Stimulated activated CD8-positive, alpha-beta memory T cell treated with anti-CD3 and anti-CD28 coated beads, Interleukin-12 subunit alpha, Interleukin-12 subunit beta, amount 100 ng/mL, for 1 hour (primary cell): ENCODE measurements at places on chromosomes 3 and 15.

DNA sequence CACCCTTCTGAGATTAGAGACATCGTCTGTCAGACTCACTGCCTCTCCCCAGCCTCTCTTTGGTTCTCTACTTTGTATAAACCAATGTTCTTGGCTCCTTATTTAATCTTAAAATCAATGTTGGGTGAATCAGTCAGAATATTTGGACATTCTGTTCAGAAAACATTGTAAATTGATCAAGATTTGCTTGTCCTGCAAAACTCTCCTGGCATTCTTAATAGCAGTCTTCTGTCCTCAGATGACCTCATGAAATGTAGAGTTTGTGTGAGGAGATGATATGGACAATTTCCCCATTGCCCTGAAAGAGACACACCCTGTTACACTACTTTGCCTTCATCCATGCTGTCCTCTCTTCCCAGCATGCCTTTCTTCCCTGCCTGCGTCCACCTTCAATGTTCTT, 33.6 kb downstream of the CD200R1L start:
- DNase-seq, result no peak

DNA sequence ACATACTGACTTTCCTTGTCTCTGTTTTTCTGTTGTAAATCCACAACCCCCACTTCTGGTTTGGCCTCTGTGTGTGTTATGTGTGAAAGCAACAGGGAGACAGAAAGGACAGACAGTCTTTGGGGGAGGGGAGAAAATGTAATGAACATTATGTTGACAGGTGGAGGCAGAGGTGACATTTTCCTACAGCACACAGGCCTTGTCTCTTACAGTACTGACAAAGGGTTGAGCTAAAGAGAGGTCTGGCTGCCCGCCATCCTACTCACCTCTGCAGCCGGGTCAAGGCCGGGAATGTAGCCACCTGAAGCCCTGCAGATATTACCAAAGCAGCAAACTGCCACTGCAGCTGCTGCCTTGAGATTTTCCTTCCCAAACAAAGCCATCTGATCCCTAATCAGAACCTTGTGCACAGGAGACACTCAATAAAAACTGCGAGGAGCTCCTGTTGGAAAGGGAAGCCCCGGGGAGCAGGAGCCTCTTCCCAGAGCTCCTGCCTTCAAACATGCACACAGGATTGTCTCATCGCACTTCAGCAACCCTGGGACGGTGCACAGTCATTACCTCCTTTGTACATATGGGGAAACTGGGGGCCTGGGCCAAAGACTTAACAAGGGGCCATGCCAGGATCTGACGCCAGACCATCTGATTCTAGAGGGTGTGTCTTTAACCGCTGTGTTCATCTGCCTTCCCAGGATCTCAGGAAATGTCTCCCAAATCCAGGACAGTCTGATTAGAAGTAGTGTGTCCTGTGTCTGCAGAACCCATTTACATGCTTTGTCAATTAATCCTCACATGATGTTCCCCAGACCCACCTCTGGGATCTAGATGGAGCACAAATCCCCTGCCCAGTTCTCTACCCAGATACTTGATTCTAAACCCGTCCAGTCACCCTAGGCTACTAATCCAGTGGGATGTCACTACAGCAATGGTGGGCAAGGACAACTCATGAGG, 14.2 kb downstream of the MYO5C start:
- no peak for DNase-seq

DNA sequence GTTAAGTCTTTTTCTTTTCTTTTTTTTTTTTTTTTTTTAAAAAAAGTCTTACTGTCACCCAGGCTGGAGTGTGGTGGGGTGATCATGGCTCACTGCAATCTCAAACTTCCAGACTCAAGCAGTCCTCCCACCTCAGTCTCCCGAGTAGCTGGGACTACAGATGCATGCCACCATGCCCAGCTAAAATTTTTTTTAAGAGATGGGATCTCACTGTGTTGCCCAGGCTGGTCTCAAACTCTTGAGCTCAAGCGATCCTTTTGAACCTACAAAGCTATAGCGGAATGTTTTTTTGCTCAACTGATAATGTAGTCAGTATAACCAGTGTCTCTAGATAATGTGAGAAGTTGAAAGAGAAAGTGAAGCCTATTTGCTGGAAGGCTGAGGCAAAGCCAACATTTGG, 3.9 kb upstream of the IGF2BP2 start:
- DNase-seq, result no peak

DNA sequence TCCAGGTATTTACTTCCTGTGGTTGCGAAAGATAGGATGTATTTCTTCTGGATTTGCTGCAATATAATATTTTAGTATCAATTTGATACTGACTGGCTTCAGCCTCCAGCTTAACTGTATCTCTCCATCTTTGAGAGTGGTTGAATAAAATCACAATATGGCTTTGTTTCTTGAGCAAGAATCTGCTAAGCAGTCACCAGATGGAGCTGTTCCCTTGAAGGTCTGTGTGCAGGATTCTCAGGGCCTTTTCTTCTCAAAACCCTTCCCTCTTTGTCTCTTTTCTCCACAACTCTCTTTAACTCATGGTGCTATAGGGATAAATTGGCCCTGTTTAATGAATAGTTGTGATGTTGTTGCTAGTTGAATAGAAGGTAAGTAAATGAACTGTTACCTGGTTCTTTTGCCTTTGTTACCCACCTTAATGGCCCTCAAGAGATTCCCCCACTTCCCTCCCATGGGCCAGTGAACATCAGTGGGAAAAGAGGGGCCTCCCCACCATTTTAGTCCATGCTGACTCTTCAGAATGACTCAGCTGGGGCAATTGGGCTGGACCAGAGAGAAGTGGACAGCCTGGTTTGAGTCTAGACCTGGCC, 34.8 kb upstream of the RAB6B start:
- DNase-seq, result no peak

DNA sequence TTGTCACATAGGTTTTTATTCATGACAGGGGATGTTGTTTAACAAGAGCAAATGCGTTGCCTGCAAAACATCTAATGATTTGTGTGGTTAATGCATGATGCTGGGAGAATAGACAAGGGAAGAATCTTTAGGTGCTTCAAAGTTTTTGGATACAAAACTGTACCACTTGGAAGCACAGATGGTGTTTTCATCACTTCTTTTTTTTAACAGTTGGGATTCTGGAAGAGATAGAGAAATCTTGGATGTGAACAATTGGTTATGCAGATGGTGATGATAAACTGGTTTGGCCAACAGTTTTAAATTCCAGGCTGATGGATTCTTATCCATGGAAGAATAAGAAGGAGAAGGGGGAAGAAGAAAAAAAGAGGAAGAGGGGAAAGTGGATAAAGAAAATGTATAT, 379.4 kb downstream of the KCNH8 start:
- DNase-seq, result no peak

GRCh38 chr3:184429786-184430185, 49.9 kb downstream of the CHRD start:
- no peak for DNase-seq

DNA sequence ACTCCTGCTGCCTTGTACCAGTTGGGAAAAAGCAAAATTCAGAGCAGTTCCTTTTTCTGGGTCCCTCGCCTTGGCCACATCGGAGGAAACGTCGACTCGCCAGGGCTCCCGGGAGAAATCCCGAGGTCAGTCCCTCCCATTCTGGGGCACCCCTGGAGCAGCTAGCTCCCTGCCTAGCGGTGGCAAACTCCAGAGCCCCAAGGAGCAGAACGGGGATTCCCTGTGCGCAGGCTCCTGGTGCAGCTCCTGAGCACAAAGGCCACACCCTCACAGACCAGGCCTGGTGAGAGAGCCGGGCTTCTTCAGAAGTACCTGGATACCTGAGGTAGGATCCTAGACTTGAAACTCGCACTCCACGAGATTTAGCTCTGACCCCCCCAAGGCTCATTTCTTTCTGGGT, 2.6 kb downstream of the LRRC3B start:
- no peak for DNase-seq

- DNase-seq, result no peak
These were observed 7.3 kb downstream of the GRIP2 start for GRCh38 chr3:14532691-14533456.

GRCh38 chr3:43155464-43156121, 49.7 kb upstream of the POMGNT2 start:
- DNase-seq, result no peak

- no peak for DNase-seq
These were observed 27.5 kb downstream of the HERC1 start for GRCh38 chr15:63805993-63806980.

DNA sequence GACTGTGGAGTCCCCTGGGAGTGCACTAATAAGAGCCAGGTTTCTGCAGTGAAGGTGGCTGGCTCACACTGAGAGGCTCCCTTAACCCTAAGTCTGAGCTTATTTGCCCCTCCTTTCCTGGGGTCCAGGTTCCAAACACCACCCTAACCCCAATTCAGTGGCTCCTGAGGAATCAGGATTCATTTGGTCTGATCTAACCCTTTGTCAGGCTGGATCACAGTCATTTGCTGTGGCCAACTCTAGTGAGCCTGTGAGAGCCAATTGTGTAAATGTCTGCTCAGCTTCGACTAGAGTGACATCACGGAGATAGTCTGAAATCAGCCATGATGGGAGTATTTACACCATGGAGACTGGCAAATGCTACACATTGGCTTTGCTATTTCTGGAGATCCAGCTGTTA, 73.7 kb upstream of the ACAN start:
- no peak for DNase-seq
